Left forelimb (tissue), 1 donor: ENCODE measurements at places on chromosomes 4 and X.
A peak's percentile ranks its signal among the peaks of the same experiment; 100 is the strongest.

DNA sequence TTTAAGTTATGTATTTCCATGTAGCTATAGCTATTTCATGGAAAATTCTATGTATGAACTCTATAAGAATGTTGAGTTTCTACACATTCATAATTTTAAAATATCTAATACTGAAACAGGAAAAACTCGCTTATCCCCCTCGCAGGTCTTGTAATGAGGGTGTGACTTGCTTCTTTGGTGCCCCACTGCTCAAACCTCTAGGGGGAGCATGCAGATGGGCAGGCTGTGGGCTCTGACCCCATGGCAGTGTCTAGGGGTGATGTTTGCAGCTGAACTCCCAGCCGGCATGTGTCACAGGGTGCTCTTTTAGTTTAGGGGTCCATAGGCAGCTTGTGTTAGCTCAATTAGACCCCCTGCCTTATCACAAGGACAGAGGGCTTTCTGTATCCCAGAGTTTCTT lies 1825.7 kb upstream of the ADGRL3 start:
- no peak for DNase-seq

DNA sequence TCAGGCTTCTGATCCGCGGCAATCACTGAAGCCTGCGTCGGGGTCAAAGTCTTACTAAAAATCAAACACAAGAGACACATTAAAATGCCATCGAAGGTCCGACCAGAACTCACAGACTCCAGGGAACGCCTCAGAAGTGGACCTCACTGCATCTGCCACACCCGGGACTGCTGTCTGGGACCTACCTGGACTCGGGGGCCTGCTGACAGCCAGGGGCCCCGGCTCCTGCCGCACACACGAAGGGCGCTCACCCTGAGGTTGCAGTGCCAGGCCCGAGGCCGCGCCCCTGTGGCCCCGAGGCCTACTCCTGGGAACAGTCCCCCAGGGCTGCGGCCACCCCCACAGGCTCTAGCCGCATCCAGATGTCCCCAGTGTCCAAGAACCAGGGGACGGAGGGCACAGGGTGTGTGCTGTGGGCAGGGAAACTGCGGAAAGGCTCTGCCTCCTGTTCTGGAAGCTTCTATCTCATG lies 7.4 kb downstream of the CTBP1 start:
- peak; percentile 30 for DNase-seq

DNA sequence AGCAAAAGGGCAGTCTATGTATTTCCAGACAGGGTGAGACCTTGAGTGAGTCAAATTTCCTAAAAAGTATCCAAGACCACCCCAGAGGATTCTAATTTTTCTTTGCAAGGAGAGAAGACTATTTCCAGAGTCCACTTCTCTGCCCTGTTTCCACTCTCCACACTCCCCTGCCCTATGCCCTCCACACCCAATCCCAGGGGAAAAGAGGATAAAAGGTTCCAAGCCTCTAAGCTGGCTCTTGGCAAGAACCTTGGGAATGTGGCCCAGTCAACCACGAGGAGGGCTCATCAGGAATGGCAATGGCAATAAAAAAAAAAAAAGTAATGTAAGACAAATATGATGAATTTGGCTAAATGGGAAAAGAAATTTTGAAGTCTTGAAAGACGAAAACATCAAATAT lies 65.9 kb downstream of the SRPX start:
- DNase-seq: no peak

GRCh38 chr4:142701017-142701416 lies 145.1 kb downstream of the INPP4B start:
- no peak for DNase-seq

GRCh38 chrX:15724911-15725310 lies 13.2 kb upstream of the CA5B start:
- DNase-seq: no peak

DNA sequence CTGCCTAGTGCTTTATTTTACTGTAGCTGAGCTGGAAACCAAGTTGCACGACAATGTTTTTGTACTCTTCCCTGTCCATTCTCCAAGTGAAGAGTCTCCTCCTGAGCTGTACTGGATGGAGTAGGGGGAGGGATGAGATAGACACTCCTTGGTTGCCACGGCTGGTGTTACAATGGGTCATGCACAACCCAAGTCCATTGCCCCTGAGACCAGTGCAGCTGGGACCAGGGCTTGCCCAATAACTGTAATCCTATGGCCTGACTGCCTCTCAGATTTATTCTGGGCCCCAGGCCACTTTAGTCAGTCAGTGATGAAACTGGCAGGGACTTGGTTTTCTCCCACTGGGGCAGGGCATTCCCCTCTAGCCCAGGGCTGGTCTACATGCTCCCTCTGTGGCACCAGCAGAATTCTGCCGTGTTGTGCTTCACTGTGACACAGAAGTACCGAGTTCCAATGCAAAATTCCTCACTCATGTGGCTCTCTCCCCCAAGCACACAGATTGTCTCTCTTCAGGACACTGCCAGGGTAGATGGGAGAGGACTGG lies 203.3 kb upstream of the PCDH18 start:
- no peak for DNase-seq

DNA sequence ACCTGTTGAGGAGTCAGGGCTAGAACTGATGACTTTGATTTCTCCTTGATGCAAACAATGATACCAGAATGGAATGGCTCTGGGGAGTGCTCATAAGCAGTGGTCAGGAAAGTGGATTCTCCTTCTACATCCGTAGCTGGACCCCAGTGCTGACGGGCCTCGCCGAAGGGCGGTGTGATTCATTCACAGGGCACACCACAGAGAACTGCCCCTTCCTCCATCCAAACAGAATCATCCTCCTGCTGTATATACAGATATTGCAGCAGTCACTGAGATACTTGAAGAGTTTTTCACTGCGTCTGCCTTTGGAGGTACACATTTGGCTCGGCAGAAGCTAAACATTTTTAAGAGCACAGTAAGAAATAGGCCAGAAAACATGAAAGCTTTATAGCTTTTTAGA lies 7.3 kb upstream of the DCTD start:
- DNase-seq: no peak

DNA sequence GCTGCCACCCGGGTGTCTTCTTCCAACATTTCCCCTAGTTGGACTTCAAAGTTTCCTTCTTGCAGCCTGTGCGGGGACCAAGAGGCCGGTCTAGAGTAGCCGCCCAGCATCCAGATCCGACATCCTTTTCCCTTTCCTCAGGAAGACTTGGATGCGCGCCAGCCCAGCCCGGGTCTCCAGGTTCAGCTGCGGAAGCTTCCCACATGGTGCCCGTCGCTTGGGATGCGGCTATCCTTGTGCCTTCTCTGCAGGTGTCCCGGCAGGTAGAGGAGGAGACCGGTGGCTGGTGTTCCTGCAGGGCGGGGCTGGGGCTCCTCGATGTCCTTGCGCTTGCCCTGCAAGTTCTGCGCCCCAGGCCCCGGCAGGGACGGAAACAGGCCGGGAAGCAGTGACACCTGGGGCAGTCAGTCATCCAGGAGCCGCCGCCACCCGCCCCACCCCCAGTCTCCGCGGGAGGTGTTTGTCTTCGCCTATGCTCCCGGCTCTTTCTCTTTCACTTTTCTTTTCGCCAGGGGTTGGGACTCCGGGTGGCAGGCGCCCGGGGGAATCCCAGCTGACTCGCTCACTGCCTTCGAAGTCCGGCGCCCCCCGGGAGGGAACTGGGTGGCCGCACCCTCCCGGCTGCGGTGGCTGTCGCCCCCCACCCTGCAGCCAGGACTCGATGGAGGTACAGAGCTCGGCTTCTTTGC lies at the start of gene IL15:
IL15 (plus strand) TSS at position 502 of the 689 bp plus-strand sequence. CDS start 82,882 bp downstream, outside the sequence.
- DNase-seq: peak; percentile 74

DNA sequence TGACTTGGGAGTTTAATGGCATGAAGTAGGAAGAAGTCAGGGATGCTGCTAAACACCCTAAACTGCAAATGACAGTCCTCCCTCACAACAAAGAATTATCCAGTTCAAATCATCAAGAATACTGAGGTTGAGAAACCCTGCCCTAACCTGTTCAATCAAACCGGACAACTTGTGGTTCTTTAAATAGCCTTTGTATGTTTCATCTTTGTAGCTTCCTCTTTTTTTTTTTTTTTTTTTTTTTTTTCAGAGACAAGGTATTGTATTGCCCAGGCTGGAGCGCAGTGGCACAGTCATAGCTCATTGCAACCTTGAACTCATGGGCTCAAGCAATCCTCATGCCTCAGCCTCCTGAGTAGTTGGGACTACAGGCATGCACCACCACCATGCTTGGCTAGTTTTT lies 52.5 kb upstream of the TTC29 start:
- DNase-seq: no peak

- DNase-seq: peak; percentile 26
Measured at GRCh38 chr4:25440478-25441030, 63.5 kb downstream of the ANAPC4 start.

DNA sequence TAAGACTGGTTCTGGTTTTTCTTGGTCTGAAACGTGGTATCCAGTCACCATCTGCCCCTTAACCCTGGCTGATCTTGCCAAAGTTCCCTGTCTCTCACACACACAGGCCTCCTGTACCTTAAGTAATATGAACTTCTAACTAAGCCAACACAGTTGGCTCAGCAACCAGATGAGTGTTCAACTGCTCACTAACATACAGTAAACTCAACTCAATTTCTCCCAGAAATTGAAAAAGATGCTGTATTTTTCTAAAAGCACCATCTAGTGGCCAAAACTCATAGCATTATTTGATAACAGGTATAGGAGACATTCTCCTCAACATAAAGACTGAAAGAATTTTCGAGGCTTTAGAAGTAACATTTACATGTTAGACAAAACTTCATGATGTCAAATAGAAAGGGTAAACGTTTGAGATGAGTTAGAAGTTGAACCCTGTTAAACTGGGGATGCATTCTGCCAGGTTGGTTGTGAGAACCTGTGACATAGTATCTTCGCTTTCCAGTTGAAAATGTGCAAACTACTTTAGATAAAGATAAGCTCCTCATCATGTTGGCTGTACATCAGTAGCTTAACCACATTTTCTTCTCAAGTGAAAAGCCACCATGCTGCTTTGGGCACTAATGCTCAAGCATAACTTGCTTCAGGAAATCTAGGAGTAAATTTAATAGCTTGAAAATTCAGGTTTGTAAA lies 31.2 kb downstream of the CCNI start:
- no peak for DNase-seq

- peak; percentile 70 for DNase-seq
Measured at GRCh38 chrX:33434256-33435092, 223.1 kb upstream of the DMD start.

GRCh38 chr4:16140231-16140878 lies 56.5 kb upstream of the PROM1 start:
- DNase-seq: no peak

GRCh38 chr4:126604268-126604867 lies 1028.4 kb upstream of the INTU start:
- DNase-seq: no peak

DNA sequence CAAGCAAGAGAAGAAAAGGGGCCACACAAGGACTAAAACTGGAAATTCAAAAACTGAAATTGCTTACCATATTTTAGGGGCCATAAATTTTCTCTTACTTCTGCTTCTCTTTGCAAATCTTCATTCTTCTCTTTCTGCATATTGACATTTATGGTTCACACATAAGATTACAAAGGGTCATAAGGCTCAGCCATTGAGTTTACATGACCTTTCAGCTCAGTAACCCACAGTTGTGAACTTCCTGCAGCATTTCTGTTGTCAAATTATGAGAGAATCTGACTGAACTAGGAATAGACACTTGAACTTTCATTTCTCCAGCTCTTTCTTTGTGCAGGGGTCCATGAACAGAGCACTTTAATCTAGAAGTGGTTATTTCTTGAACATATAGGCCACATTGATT lies 434.8 kb upstream of the CT83 start:
- DNase-seq: no peak

DNA sequence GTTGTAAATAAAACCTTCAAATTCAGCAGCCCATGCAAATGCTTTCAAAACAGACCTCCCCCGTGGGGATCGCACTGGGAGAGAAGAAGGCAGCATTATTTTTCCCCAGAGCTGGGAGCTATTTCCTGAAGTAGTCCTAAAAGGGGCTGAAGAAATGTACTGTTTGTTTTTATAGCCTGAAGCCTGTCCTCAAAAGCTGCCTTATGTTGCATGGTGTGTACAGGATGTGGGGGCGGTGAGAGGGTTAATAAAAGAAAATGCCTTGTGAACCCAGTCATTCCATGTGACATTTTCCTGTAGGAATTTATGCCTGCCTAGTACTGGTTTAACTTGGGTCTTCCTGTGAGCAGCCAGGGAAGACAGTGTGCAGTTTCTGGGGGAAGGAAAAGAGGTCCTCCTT lies 144.1 kb downstream of the SOWAHB start:
- no peak for DNase-seq

DNA sequence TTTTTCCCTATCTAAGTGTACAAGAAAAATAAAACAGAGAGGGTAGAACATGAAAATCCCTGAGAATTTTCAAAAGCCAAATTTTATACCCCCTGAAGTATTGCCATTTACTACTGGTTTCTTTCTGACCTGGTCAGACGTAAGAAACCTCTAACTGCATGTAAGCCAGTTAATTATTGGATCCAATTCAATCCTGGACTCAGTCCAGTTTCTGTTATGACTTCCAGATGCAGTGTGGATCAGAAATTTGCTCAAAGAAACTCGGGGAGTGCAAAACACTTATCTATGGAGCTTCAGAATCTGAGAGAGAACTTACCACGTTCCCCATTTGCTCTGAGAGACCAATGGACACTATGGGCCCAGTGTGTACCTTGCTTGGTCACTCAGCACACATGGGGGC lies 383.5 kb downstream of the KLHL4 start:
- no peak for DNase-seq

GRCh38 chrX:104391906-104392305 lies 137.2 kb upstream of the ESX1 start:
- no peak for DNase-seq

- DNase-seq: no peak
Measured at GRCh38 chr4:7655511-7656243, 220.9 kb upstream of the PSAPL1 start.

- DNase-seq: no peak
Measured at GRCh38 chrX:118239178-118239870, 106.6 kb upstream of the WDR44 start.

- DNase-seq: no peak
Measured at GRCh38 chrX:56803850-56804681, 75.0 kb downstream of the NBDY start.

DNA sequence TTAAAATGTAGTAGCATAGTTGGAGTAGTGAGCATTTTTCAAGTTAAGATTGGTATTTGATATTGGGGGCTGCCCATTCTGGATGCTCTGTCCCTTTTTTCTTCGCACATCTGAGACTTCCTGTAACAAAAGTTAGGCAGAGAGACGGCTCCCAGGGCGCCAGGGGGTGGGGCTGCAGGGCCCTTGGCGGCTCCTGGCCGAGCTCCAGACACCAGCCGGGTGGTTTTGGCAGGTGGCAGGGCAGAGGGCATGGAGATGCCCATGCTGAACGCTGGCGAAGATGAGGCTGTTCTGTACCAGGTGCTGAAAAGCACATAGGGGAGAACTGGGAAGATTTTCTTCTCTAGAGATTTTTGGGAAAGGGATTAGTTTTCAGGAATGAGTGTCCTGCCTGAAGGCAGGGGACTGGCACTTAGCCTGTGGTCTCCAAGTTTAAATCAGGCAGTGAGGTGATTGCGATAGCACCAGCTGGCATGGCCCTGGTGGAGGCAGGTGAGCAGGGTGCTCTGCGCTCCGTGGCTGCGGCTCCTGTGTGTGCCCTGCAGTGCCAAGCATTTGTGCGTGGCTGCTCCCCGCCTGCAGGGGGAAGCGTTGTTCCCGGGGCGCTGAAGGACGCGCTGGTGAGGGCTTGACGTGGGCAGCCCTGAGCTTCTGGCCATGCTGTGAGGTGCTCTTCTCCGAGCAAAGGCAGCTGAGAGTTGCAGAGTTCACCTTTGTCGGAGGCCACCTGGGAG lies 23.6 kb upstream of the HGFAC start:
- no peak for DNase-seq

- DNase-seq: no peak
Measured at GRCh38 chrX:32985544-32985943, 225.8 kb downstream of the DMD start.

- no peak for DNase-seq
Measured at GRCh38 chr4:127521463-127521862, 111.3 kb upstream of the INTU start.

- DNase-seq: no peak
Measured at GRCh38 chr4:42453612-42454011, 56.3 kb downstream of the SHISA3 start.
